ENCODE measurements at places on chromosomes 13 and 19.

- peak; percentile 74 for DNase-seq
Observed at GRCh38 chr19:19591133-19591825, 27.2 kb downstream of the PBX4 start.

DNA sequence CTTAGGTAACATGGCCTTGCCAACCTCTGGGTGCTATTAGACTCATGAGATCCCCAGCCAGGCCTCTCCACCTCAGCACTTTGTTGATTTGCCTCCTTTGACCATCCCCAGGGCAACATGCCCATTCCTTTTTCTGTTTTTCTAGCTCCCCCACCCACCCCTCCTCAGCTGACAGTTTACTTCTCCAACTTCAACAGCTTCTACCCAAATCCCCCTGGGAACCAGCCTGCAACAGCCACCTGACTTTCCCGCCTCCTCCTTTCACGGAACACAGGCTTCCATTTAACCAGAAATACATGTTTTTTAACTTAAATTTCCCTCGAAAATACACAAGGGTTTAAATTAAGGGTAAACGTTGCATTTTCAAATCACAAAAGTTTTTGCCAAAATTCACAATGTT lies 117.3 kb downstream of the DLEU7 start:
- no peak for DNase-seq

GRCh38 chr13:113599391-113599790 lies 14.8 kb downstream of the TFDP1 start:
- no peak for DNase-seq

- no peak for DNase-seq
Observed at GRCh38 chr13:51308781-51309180, 30.7 kb upstream of the SERPINE3 start.

GRCh38 chr19:34481861-34482379 lies 362 bp downstream of the WTIP start:
- DNase-seq, result peak; percentile 42

- no peak for DNase-seq
Observed at GRCh38 chr13:33640832-33641231, 177.1 kb upstream of the RFC3 start.

GRCh38 chr19:22619932-22620331 lies 14.2 kb upstream of the ZNF492 start:
- no peak for DNase-seq

DNA sequence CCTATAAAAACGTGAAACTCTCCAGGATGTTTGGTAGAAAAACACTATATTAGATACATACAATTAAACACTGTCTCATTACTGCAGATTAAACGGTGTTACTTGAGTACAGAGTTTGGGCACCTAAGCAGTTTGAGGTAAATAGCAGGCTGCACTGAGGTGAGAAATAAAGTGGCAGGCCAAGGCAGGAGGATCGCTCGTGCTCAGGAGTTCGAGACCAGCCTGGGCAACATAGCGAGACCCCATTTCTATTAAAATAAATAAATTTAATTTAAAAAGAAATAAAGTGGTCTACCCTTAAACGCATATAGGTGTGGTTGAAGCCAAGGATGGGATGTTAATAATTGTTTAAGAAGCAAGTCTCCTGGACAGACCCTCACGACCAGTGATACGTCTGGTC lies 1.2 kb downstream of the PSPC1 start:
- DNase-seq, result no peak

- DNase-seq, result no peak
Observed at GRCh38 chr19:38564981-38565690, 52.6 kb downstream of the MAP4K1 start.

DNA sequence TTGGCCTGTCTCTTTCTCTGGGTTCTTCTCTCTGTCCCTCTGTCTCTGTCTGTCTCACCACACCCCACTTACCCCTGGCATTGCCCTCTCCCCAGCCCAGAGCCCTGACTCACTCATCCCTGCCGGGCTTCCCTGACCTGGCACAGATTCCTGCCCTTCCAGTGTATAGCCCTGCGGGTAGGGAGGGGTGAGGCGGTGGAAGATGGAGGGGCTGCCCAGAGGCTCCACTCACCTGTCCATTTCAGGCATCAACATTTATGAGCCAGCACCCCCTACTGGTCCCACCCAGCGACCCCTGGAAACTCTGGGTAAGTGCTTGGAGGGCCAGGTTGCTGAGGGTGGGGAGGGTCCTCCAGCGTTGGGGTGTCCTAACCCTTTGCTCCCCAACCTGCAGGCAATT lies 1.0 kb downstream of the NCCRP1 start:
- DNase-seq, result no peak

- DNase-seq, result no peak
Observed at GRCh38 chr13:90763476-90764150, 583.9 kb upstream of the MIR17HG start.

DNA sequence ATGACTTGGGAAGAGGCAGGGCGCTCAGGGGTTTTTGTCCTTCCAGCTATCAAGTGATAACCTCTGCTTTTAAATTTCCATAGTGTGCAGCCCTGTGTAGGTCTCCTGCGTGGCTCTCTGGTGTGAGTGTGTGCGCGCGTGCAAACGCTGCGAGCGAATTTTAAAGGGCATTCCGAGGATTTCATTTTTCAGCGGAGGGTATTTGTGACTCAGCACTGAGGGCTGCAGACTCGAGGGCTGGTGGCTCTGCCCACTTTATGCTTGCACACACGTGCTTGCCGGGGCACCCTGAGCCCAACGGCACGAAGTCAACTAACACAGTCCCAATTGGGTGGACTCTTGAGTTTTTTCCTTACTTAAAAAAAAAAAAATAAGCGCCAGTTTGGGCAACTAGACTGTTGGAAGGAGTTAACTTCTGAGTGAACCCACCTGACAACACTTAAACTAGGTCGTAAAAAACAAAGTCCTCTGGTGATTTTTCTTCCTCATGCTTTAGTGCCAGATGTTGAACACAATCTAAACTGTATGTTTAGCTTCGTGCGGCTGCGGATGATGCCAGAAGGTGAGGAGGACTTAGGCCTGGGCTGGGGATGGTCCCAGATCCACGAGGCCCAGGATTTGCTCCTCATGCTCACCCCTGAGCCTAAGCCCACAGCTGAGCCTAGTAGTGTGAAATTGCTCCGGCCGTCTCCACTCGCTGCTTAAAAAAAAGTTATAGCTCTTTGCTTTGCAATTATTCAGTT lies 2.1 kb downstream of the FGF9 start:
- DNase-seq, result peak; percentile 65

GRCh38 chr19:2950286-2951124 lies 5.7 kb upstream of the ZNF77 start:
- peak; percentile 95 for DNase-seq

DNA sequence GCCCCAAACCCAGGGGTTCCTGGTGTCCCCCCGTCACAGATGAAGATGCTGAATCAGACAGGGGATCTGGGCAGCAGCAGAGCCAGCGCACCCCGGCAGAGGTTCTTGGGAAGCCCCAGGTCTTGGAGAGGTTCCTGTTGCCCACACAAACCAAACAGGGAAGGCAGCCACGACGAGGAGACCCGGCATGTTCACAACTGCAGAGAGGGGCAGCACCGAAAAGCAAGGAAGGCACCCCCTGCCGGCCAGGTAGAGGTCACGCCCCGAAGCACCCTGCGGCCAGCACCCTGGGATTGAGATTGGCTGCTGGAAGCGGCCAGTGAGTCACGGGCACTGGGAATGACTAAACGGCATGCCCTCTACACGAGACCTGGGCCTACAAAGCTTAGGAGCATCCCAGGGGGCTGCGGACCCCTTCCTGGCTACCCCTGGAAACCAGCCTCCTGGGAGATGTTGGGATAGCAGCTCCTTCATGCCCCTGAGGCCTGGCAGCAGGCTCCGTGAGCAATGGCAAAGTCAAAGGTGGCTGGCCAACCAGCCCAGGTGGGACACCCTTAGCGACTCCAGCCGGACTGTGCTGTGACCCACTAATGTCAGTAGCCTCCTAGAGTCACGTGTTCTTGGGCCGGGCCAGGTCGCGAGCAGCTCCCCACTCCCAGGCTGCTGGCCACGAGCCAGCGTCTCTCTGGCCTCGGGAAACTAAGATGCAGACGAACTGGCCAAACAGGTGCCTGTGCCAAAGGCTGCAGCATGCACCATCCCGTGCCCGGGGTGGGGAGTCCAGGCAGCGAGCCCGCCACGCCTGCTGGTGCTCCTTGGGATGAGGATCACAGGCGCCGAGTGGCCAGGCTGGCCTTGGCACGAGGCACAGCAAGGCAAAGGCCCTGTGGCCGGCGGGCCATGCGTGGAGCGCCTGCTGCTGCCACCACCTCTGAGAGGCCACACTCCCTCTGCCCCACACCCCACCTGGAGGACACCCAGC lies 43.2 kb downstream of the MLLT1 start:
- no peak for DNase-seq

- no peak for DNase-seq
Observed at GRCh38 chr13:99004978-99005377, 27.1 kb upstream of the DOCK9 start.

GRCh38 chr13:47109028-47109427 lies 212.2 kb upstream of the HTR2A start:
- DNase-seq, result no peak

GRCh38 chr19:51263808-51264207 lies 12.9 kb downstream of the SIGLECL1 start:
- no peak for DNase-seq

DNA sequence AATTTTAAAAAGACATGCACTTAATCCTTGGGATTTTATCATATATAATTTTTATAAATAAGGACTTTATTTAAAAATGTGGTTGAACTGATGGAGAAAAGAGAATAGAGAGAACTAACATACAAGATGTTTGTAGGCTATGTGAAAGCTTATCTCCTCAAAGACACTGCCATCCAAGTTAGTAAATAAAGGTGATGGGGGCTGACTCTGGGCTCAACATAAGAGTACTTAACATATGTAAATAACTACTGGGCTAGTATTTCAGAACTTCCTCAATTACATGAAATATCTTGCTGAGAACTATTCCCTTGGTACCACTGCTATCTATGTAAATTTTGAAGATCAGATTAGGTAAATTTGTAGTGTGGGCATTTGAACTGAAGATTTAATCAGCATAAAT lies 1017.3 kb upstream of the PCDH20 start:
- no peak for DNase-seq

- no peak for DNase-seq
Observed at GRCh38 chr19:14385492-14385891, 4.2 kb downstream of the ADGRE5 start.

GRCh38 chr19:18992696-18993095 lies 40.6 kb downstream of the SUGP2 start:
- DNase-seq, result no peak

DNA sequence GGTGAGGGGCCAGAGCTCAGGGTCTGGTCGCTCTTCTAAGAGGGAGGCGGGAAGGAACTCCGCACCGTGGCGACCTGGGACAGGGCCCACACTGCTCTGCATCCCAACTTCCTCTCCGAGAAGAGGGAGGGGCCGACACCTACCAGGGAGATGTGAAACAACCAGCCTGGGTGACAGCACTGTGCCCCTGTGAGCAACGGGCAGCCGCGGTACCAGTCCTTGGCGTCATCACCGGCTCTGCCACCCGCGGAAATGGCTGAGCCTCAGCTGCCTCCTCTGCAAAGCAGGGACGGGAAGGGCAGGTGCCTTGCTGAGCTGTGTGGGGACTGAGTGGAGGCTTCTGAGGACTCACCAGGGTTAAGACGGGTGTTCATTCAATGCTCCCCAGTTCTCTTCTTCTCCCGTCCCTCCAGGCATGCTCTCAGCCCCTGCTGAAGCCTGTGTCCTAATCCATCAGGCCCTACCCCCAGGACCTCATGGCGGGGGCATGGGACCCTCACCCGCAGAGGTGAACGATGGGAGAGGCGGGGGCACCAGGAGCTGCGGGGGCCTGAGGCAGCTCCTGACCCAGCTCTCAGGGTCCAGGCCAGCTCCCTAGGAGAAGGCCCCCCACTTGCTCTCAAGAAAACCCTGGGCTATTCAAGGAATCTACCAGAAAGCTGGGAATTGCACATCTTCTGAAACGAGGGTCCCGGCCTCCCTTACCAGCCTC lies 9.3 kb downstream of the ZNF787 start:
- no peak for DNase-seq

DNA sequence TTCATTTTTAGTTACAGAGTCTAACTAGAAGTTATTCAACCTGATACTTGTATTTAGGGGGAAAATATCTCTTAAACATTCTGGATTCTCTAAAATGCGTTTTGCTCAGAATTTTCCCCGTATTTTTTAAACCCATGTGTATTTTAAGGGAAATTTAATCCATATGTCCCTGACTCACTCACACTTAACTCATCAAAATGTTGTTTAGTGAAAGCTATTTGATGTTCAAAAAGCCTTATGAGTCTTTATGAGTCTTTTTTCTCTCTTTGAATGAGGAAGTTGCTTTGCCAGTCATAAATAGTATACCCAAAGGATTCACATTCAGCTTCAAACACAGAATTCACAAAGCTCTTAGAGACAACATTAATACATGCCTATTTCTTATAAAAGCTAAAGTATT lies 16.4 kb downstream of the MAB21L1 start:
- no peak for DNase-seq

DNA sequence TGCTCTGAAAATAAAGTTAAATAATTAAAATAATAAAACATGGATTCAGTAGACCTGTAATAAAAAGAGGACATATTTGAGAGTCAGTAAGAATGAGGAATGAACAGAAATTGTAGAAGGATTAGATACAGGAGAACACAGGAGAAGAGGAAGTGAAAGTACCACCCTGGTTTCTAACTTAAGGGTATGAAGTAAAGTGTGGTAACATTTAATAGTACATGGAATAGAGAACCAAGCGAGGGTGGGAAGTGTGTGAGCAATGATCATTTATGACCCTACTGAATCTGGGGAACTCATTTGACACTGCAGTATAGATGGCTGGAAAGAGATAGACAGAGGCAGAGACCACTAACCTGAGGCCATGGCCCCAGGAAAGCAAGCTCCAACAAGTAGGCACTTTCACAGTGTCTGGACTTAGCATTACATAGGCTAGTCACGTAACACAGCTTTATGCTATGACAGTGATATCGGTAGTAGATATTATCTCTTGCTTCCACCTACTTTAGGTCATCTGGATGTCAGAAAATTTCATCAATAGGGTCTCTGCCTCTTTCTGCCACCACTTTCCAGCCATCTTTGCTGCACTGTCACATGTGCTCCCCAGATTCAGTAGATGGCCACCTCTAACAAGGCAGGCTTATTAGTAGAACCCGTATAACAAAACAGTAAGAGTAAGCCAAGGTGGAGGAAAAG lies 633.9 kb upstream of the MIR17HG start:
- DNase-seq, result no peak

GRCh38 chr13:39417643-39418042 lies 185.3 kb downstream of the LHFPL6 start:
- DNase-seq, result peak; percentile 44

All from SW480 (cell line).